ENCODE measurements at places on chromosomes 13 and 19.

GRCh38 chr13:76455960-76456359 lies 430.2 kb downstream of the KCTD12 start:
- no peak for DNase-seq

DNA sequence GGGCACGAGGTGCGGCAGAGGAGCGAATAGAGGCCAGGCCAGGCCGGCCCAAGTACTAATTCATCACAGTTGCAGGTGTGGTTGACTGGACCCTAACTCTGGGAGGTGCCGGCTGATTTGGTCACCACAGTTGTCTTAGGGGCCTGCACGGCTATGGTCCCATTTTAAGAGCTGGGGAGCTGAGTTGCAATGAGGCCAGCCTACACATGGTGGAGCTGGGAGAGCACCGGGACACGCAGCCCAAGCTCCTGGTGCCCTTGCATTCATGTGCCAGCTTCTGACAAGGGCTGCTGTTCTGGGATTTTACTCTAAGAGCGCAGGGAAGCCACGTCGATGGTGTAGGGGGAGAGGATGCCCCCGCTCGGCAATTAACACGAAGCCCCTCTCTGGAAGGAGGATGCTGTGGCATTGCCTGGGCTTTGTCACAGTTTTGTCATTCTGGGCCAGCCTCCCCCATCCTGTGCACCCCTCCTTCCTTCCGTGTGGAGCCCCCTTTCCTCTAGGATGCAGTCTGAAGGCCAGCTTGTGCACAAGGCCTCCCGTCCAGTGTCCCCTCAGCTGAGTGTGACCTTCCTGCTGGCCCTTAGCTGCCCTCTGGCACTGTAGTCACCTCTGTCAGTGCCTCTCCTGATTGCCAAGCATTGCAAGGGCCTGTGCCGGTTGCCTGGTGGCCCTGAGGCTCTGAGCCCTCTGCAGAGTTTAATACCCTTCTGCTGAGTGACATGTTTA lies 109.4 kb upstream of the C1QTNF9B start:
- DNase-seq = no peak

GRCh38 chr13:48266701-48267639 lies 34.0 kb downstream of the ITM2B start:
- no peak for DNase-seq

- DNase-seq = no peak
Observed at GRCh38 chr13:40779796-40780285, 8.9 kb upstream of the MRPS31 start.

DNA sequence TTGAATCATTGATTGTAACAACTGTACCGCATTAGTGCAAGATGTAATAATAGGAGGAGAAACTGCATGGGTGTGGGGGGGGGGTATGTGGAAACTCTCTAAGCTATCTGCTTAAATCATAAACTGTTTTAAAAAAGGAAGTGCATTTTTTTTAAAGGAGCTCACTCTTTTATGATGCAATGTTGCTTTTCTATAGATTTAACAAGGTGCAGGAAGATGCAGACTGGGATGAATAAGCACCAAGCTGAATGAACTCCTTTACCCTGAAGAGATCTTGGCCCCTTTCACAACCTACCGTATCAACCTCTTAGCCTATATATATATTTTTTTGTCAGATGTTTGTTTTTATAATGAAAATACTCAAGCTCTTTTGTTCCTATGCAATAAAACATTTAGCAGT lies 95.9 kb downstream of the AKAP11 start:
- DNase-seq = no peak

- no peak for DNase-seq
Observed at GRCh38 chr19:46904114-46905060, 43.6 kb downstream of the ARHGAP35 start.

DNA sequence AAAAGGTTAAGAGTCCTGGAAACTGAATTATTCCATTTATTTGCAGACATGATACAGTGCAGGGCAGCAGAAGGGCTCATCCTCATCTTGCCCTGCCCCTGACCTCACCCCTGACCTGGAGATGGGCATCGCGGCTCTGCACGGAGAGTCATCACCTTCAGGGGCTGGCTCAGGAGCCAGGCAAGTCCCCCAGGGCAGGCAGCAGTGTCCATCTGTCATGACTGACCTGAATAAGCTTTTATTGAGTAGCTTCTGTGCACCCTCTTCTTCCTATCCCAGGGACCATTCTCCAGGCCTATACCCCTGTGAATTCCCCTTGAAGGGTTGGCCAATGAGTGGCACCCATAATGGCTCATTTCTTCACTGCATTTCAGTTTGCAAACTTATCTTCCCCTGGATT lies 484.2 kb downstream of the ZNF536 start:
- no peak for DNase-seq

- DNase-seq = no peak
Observed at GRCh38 chr19:16180611-16181010, 4.6 kb upstream of the FAM32A start.

- no peak for DNase-seq
Observed at GRCh38 chr19:43684326-43684725, 14.4 kb upstream of the PLAUR start.

GRCh38 chr19:29475469-29475868 lies 50.3 kb upstream of the VSTM2B start:
- no peak for DNase-seq

DNA sequence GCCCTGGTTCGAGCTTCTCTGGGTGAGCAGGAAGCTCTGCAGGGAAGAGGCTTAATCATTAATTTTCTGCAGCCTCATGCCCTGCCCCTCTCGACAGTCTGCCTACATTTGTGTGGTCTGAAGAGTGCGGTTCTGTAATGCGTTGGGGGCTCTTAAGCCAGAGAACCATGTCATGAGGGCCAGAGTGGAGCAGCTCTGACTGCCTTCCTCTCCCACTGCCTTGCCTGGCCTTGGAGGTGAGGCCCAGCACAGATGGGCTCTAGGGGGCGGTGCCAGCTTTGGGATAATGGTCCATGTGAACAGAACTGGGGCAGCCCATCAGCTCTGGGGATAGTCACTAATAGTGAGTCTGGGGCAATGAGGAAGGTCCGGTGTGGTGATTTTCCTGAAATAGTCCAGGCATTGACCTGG lies 5.7 kb downstream of the FGF9 start:
- DNase-seq = peak; percentile 27

DNA sequence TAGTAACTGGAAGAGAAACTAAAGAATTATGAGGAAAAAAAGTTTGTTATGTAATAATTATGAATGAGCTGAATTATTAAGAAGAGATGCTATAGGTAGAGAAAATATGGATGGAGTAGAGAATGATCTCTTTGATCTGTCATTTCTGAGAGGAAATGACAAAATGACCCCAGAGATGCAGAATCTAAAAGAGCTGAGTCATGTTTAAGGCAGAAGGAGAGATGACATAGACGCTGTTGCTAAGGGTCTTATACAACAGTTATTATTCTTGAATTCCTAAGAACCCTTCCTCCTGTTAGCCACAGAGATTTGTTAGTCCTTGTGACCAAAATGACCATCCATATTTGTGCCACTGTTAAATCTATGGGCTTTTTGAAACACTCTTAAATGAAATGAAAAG lies 58.3 kb upstream of the FREM2 start:
- no peak for DNase-seq

- DNase-seq = peak; percentile 91
Observed at GRCh38 chr19:37902668-37903067, 3.7 kb downstream of the WDR87 start.
